Activated CD8-positive, alpha-beta T cell treated with anti-CD3 and anti-CD28 coated beads, Interleukin-2, amount 10 ng/mL, durations not matched to agents 7 days and 5 days (primary cell): ENCODE measurements at places on chromosomes 7 and 10. TPM values are rescaled to one million over a fixed set of nuclear protein-coding genes. Genes with fewer than 3 reads are reported as not detected.

The DDC gene
- total RNA-seq: not detected

The NEUROD6 gene
- total RNA-seq: not detected

The CFAP70 gene
- total RNA-seq: 0.40 TPM

The LIPM gene
- total RNA-seq: not detected

The KCNH2 gene
- not detected for total RNA-seq

The RBP3 gene
- not detected for total RNA-seq

The C10orf88 gene
- total RNA-seq: 11.5 TPM

The SPDYE11 gene
- total RNA-seq: not detected

GRCh38 chr10:62464308-62464707, 90.1 kb downstream of the ZNF365 start:
- no peak overlapping the region for H3K27ac ChIP-seq
- no peaks in the 10 kb centered on the region for H3K27me3 ChIP-seq
- DNase-seq: no peak
- no peaks in the 10 kb centered on the region for H3K36me3 ChIP-seq

DNA sequence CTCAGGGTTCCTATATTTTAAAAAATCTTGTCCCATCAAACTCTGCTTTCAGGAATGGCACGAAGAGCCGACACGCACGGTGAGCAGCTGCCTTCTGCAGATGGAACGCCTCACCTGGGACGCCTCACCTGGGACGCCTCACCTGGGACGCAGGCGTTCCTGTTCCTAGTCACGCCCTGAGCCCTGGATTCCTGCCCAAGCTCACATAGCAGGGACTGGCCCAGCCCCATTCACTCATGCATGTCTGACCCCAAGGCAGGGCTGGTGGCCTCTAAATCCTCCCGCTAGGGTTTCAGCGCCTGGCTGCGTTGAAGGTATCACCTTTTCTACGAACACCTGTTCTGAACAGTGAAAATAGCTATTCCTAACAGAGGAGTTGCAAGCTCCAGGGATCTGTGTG, 49.8 kb downstream of the CARD11 start:
- H3K27ac ChIP-seq: no peak overlapping the region
- H3K27me3 ChIP-seq: no peaks in the 10 kb centered on the region
- peaks cover 9% of the 10 kb centered on the region for H3K4me1 ChIP-seq
- H3K4me3 ChIP-seq: no peak overlapping the region

- no peak overlapping the region for H3K4me3 ChIP-seq
- DNase-seq: no peak
- no peaks in the 10 kb centered on the region for H3K36me3 ChIP-seq
- H3K4me1 ChIP-seq: peaks cover 5% of the 10 kb centered on the region
Observed at GRCh38 chr7:130352194-130353074, 7.8 kb downstream of the CPA5 start.

DNA sequence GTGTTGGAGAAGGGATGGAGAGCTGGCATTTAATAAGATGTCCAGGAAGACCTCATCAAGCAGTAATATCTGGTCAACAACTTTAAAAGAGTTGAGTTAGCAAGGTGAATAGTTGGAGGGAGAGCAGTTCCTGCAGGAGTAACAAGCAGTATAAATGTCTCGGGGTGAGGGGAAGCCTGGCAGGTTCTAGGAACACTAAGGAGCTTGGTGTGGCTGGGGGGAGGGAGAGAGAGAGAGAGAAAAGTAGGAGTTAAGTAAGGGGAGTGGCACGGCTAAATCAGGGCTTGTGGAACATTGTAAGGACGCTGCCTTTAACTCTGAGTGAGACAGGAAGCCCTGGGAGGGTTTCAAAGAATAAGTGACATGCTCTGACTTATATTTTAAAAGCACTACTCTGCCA, 22.0 kb upstream of the LAMB4 start:
- no peak overlapping the region for H3K4me3 ChIP-seq
- H3K27me3 ChIP-seq: no peaks in the 10 kb centered on the region
- no peak overlapping the region for H3K27ac ChIP-seq
- no peaks in the 10 kb centered on the region for H3K36me3 ChIP-seq
- no peak for DNase-seq
- peaks cover 4% of the 10 kb centered on the region for H3K4me1 ChIP-seq

DNA sequence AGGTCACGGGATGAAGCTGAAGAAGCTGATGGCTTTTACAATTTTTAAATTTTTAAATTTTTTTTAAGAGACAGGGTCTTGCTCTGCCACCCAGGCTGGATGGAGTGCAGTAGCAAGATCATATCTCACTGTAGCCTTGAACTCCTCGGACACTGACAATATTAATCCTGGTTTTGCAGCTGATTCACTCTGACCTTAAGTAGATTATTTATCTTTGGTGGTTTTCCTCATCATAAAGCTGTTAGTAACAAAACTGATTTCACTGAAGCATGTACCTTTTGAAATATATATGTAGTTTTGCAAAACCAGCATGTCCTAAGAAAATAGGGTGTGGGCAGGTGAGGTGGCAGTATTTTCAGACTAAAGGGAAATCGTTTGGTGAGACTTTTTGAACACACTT, 56.0 kb downstream of the DYNC2I1 start:
- H3K36me3 ChIP-seq: peaks cover 10% of the 10 kb centered on the region
- no peak overlapping the region for H3K4me3 ChIP-seq
- H3K4me1 ChIP-seq: peaks cover 3% of the 10 kb centered on the region
- no peaks in the 10 kb centered on the region for H3K27me3 ChIP-seq
- no peak overlapping the region for H3K27ac ChIP-seq
- no peak for DNase-seq

GRCh38 chr10:14608381-14609001, 166.2 kb downstream of the FAM107B start:
- H3K27me3 ChIP-seq: peaks cover 2% of the 10 kb centered on the region
- H3K36me3 ChIP-seq: peaks cover under 1% of the 10 kb centered on the region
- DNase-seq: no peak
- H3K27ac ChIP-seq: no peak overlapping the region
- no peak overlapping the region for H3K4me3 ChIP-seq

- no peaks in the 10 kb centered on the region for H3K4me1 ChIP-seq
- no peak overlapping the region for H3K4me3 ChIP-seq
- no peaks in the 10 kb centered on the region for H3K27me3 ChIP-seq
- no peaks in the 10 kb centered on the region for H3K36me3 ChIP-seq
Observed at GRCh38 chr7:14717816-14718215, 184.7 kb downstream of the DGKB start.

GRCh38 chr7:64946772-64947171, 43.7 kb downstream of the ZNF273 start:
- no peak for DNase-seq
- no peak overlapping the region for H3K4me3 ChIP-seq
- no peaks in the 10 kb centered on the region for H3K36me3 ChIP-seq
- no peak overlapping the region for H3K27ac ChIP-seq
- H3K27me3 ChIP-seq: peaks cover 38% of the 10 kb centered on the region
- peaks cover 2% of the 10 kb centered on the region for H3K4me1 ChIP-seq

DNA sequence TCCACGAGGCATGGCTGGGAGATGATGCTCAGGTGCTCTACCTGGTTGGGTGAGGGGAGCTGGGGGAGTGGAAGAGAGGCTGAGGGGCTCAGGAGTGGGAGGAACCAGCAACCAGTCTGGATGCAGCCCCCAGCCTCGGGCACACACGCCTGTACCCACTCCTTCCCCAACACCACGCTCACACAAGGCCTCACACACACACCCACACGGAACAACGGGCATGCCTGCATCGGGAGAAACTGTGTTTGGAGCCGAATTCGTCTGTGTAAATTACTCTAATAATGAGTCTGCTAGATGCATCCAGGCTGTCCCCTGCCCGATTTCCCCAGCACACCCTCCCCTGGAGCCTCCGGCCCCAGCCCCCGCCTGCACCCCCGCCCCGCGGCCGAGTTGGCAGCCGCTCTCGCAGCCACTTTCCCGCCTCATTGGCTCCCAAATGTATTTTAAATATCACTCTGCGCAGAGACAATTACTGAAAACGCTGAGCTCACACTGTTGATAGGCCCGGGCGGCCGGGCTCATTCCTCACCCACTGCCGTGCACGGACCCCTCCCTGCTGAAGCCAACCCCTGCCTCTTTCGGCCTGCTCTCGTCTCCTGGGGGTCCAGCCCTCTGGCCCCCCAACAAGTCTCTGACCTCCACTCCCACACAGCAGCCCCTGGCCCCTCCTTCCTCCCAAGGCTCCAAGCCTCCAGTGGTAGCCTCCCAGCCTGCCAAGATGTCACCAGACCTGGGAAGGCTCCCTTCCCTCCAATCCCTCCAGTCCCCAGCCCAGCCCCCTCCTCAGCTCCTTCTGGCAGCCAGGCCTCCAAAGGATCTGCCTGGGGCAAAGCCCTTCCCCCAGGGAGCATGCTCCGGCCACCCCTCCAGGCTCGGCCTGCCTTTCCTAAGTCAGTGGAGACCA, 11.1 kb downstream of the H2BK1 start:
- H3K27me3 ChIP-seq: peaks cover 25% of the 10 kb centered on the region
- peaks cover 7% of the 10 kb centered on the region for H3K4me1 ChIP-seq
- H3K4me3 ChIP-seq: no peak overlapping the region
- no peak overlapping the region for H3K27ac ChIP-seq

- peaks cover 7% of the 10 kb centered on the region for H3K4me1 ChIP-seq
- no peak overlapping the region for H3K4me3 ChIP-seq
- DNase-seq: no peak
Observed at GRCh38 chr10:126045861-126046260, 149.5 kb downstream of the FANK1 start.

DNA sequence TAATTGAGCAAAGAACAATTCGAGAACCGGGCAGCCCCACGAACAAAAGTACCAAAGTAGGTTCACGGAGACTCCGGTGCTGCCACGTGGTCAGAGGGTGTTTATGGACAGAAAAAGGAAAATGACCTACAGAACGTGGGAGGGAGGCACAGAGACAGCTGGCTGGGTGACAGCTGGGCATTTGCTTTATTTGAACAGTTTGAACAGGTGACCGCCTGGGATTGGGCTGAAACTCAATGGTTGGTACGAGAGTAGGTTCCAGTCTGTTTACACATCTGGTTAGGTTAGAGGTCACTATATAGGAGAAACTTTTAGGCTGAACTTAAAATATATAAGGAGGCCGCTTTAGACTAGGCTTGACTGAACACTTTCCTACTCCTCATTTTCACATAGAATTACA, 50.6 kb upstream of the CELF2 start:
- DNase-seq: no peak
- no peak overlapping the region for H3K27ac ChIP-seq
- H3K4me3 ChIP-seq: no peak overlapping the region
- H3K27me3 ChIP-seq: peaks cover 7% of the 10 kb centered on the region
- H3K4me1 ChIP-seq: no peaks in the 10 kb centered on the region

DNA sequence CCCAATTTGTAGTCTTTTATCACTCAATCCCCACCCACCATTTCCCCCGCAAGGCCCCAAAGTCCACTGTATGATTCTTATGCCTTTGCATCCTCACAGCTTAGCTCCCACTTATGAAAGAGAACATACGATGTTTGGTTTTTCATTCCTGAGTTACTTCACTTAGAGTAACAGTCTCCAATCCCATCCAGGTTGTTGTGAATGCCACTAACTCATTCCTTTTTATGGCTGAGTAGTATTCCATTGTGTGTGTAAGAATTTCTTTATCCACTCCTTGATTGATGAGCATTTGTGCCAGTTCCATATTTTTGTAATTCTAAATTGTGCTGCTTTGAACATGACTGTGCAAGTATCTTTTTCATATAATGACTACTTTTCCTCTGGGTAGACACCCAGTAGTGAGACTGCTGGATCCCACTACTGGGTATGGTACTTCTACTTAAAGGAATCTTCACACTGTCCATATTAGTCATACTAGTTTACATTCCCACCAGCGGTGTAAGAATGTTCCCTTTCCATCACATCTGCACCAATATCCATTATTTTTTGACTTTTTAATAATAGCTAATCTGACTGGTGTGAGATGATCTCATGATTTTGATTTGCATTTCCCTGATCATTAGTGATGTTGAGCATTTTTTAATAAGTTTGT, 152.6 kb downstream of the JMJD1C start:
- H3K4me1 ChIP-seq: no peaks in the 10 kb centered on the region
- no peak for DNase-seq
- no peaks in the 10 kb centered on the region for H3K27me3 ChIP-seq
- H3K27ac ChIP-seq: no peak overlapping the region
- no peak overlapping the region for H3K4me3 ChIP-seq

- H3K27me3 ChIP-seq: no peaks in the 10 kb centered on the region
- no peak overlapping the region for H3K4me3 ChIP-seq
- H3K4me1 ChIP-seq: no peaks in the 10 kb centered on the region
Observed at GRCh38 chr7:68684246-68684839, 913.9 kb upstream of the AUTS2 start.

DNA sequence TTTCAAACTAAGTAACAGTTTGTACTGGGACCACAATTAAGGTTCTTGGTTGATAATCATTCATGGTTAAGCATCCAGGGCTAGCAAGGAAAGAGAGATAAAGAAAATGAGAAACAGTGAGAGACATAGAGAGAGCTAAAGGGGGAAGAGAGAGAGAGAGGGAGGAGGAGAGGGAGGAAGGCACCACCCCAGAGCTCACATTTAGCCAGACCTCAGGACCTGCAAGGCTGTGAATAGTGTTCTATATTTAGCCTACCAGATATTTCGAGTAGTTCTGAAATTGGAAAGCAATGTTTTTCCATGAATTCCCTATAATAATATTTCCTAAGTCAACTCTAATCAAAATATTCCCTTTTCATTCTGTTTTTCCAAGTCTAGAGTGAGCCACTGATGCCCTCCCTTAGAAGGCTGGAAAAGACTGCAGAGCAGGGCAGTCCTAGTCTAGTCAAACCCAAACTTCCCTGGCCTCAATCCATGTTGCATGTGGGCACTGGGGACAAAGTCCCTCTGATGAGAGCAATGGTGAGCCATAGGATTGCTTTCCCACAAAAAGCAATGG, 119.4 kb upstream of the INHBA start:
- H3K4me3 ChIP-seq: no peak overlapping the region
- DNase-seq: no peak
- peaks cover 5% of the 10 kb centered on the region for H3K36me3 ChIP-seq
- H3K27me3 ChIP-seq: peaks cover 12% of the 10 kb centered on the region
- H3K4me1 ChIP-seq: peaks cover 13% of the 10 kb centered on the region

DNA sequence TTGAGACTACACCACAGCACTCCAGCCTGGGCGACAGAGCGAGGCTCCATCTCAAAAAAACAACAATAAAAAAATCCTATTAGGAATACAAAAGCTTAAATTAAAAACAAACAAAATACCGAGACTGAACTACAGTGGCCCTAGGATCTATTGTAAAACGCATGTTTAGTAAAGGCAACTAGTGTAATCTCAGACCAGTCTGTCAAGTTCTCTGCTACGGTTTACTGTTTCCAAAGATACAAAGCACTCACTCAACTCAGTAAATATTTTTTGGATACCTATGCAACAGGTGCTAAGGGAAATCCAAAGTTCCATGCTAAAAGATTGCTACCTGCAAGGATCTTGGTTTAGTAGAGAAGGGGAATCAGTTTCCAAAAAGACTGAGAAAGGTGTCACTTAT, 3.4 kb upstream of the MIOS start:
- H3K27me3 ChIP-seq: peaks cover 9% of the 10 kb centered on the region
- H3K36me3 ChIP-seq: no peaks in the 10 kb centered on the region
- DNase-seq: no peak

DNA sequence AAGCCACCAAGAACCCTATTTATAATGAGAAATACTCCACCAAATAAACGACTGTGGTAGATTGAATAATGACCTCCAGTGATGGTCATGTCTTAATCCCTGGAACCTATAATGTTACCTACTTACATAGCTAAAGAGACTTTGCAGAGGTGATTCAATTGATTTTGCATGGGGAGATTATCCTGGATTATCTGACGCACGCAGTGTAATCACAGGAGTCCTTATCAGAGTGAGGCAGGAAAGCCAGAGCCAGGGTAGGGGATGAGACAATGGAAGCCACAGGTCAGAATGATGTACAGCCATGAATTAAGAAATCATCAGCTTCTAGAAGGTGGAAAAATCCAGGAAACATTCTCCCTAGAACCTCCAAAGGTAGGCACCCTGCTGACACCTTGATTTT, 286.4 kb upstream of the SP4 start:
- H3K4me3 ChIP-seq: no peak overlapping the region
- DNase-seq: no peak
- H3K27me3 ChIP-seq: no peaks in the 10 kb centered on the region
- no peak overlapping the region for H3K27ac ChIP-seq
- H3K4me1 ChIP-seq: no peaks in the 10 kb centered on the region
